ENCODE measurements at places on chromosomes 4 and X.

DNA sequence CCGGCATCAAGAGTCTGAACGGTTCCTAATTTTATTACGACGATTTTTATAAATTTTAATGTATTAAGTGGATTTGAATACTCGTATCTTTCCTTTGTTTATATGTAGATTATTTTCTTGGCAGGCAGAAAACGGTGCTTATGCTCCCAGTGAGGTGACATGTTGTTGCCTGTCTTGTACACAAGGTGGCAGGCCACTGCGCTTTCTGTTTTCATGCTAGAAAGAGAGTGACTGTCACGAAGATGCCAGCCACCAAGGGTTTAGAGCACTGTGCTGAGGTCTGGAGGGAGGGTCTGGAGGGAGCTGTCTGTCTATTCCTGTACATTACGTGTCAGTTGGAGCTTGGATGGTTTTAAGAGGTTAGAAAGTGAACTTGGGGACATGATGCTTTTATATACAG lies 87.7 kb downstream of the SHROOM2 start:
- peak; percentile 62 for DNase-seq

DNA sequence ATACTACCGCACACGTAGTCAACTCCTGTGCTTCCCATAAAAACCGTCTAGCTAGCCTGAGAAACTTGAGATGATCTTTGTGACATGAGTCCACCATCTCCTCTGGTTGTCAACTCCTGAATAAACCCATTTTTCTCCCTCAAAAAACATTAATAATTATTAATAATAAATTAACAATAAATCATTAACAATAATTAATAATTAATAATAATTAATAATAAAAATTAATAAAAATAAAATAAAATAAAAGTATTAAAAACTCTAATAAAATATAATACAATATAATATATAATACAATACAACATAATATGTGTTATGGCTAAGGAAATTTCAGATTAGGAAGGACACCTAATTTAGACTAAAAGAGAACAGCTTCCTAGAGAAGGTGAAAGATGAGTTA lies 20.7 kb upstream of the TMPRSS11E start:
- no peak for DNase-seq

GRCh38 chr4:128468123-128468989 lies 180.7 kb upstream of the PGRMC2 start:
- peak; percentile 22 for DNase-seq

- no peak for DNase-seq
Measured at GRCh38 chrX:43474321-43474720, 181.8 kb upstream of the MAOA start.

DNA sequence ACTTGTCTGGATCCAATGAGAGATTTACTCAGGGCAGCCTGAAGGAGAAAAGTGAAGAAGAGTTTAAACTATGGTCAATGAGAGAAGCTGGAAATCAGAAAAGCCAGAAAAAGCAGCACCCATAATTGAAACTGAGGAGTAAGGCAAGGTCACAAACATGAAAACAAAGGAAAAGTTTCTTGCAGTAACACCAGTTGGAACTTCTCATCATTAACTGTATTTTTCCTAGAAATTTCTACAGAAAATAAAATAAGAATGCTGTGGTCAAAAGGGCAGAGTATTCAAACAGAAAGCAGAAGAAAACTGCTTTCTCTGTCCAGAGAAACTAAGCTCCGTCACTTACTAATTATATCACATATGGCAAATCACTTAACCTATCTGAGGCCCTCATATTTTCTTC lies 102.2 kb downstream of the OR13H1 start:
- no peak for DNase-seq

- peak; percentile 10 for DNase-seq
Measured at GRCh38 chrX:56762707-56763555, 33.9 kb downstream of the NBDY start.

DNA sequence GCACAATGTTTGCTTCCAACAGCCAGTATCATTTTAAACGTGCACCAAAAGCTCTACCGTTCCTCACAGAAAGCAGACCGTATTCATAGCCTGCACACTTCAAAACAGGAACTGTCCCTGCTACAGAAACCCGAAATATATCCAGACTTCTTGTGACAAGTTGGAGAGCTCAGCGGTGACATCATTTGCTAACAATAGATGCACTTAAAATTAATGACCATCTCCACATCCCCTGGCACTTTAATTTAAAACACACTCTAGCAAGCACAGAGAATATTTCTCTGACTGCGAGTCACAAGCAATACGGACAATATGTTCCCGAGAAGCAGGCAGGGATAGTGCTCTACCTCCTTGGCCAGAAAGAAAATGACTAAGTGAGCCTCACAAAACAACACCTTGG lies 2.5 kb downstream of the NYX start:
- peak; percentile 13 for DNase-seq

DNA sequence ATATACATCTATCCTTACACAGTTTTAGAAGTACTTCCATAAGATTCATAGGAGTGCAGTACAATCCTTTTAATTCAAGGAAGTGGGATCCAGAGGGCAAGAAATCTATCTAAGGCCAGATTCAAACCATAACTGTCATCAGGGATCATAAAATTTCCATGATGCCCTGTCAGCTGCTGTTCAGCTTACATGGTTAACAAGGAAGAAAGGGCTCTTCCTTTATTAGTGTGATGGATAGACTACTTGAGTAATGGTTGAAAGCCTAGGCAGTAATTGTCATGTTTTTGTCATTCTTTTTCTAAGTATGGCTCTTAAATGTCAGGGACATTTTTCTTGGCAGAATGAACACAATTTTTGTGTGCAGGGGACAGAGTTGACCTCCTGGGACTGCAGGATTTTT lies 159.8 kb upstream of the CXCL13 start:
- no peak for DNase-seq

DNA sequence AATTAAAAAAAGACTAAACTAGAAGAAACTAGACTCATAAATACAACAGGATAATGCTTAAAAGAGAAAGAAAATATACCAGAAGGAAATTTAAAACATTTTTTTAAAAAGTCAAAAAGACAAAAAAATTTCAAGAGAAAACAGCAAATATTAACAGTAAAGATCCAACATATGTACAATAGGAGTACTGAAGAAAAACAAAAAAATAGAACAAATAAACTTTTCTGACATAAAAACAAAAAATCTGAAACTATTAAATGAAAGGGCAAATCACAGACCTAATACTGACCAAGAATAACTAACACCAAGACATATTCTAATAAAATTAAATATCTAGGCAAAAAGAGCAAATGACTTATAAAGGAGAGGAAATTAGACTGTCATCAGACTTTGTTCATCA lies 11.5 kb downstream of the DNAJB14 start:
- DNase-seq, result no peak

- no peak for DNase-seq
Measured at GRCh38 chr4:76208005-76208765, 5.4 kb downstream of the SCARB2 start.

- DNase-seq, result peak; percentile 75
Measured at GRCh38 chr4:37780444-37781130, 45.9 kb upstream of the PGM2 start.

DNA sequence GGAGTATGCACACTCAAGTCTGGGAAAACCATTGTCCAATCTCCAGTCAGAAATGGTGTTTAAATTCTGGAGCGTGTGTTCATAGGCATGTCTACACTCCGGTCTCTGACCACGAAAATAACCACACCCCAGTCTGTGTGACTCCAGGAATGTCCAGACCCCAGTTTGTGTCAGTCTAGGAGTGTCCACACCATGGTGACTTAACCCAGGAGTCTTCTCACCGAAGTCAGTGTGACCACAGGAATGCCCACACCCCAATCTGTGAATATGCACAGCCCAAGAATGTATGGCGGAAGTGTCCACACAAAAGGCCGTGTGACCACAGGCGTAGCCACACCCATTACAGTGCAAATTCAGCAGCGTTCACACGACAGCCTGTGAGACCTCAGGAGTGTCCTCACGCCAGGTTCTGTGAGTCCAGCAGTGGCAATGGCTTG lies 11.4 kb downstream of the FTSJ1 start:
- DNase-seq, result no peak

- no peak for DNase-seq
Measured at GRCh38 chrX:46317163-46317562, 228.1 kb downstream of the ZNF674 start.

GRCh38 chr4:63937961-63938360 lies 471.3 kb downstream of the TECRL start:
- DNase-seq, result no peak

GRCh38 chr4:54281054-54281766 lies 52.1 kb downstream of the PDGFRA start:
- no peak for DNase-seq

- DNase-seq, result no peak
Measured at GRCh38 chr4:158850800-158851644, 82.2 kb downstream of the FNIP2 start.

- DNase-seq, result no peak
Measured at GRCh38 chr4:185481401-185481800, 9.9 kb upstream of the CCDC110 start.

DNA sequence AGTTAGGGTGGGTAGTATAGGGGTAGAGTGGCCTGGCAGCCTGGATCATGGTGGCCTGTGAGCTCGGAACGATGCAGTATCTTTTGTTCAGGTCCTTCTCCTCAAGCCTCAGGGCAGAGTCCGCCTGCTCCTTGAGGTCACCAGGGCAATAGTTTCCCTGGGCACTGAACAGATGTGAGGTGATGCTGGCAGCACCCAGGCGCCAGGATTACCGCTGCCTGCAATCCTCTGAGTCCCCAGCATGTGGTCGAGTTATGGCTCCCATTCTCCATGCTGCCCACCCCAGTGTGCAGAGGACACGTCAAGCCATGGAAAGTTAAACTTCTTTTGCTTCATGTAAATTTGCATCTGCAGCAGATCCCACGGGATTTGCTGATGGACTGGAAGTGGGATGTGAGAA lies 38.7 kb downstream of the NEIL3 start:
- no peak for DNase-seq

- DNase-seq, result no peak
Measured at GRCh38 chr4:112418092-112418491, 97.9 kb downstream of the NEUROG2 start.

DNA sequence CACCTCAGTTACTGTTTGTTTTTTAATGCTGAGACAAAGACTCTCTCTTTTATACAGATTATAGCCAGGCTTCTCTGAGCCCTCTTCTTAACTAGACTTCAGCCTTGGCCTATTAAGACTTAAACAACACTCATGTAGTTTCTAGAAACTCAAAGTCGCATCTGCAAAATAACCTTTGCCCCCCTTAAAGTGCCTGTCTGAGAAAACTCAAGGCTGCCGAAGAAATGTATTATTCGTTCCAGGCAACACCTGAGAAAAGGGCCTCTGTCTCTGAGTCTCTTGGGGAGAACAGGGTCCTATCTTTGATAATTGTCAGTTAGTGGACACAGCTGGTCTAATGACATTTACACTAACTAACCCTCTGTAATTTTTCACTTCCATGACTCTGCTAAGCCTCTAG lies 60.8 kb upstream of the HPGD start:
- DNase-seq, result no peak

DNA sequence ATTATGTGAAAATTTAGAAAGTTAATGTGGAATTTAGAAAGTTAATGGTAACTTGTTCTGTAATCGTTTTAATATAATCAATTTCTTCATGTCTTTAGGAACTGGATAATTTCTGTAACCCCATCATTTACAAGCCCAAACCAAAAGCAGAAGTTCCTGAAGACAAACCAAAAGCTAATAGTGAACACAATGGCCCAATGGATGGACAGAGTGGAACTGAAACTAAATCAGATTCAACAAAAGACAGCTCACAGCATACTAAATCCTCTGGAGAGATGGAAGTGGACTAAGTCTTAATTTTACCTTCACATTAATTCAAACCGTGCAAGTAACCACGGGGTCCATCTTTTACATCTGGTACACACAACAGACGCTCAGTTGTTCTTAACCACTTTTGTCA lies 48.1 kb upstream of the PLK4 start:
- no peak for DNase-seq

- DNase-seq, result peak; percentile 87
Measured at GRCh38 chrX:39772057-39772832, 325.5 kb downstream of the BCOR start.

GRCh38 chrX:3066555-3066954 lies 25.3 kb downstream of the ARSF start:
- no peak for DNase-seq
